ENCODE measurements at places on chromosomes 5 and 9.
A peak's percentile ranks its signal among the peaks of the same experiment; 100 is the strongest.

DNA sequence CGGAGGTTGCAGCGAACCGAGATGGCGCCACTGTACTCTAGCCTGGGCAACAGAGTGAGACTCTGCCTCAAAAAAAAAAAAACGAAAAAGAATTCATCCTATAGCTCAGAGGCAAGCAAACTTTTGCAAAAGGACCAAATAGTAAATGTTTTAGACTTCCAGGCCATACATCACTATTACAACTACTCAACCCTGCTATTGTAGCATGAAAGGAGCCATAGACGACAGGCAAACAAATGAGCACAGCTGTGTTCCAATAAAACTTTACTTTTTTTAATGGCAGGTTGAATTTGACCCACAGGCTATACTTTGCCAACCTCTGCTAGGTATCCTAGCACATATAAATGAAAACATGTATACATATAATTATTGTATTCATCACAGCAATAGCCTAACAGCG, 58.9 kb upstream of the SLC30A5 start:
- no peak for DNase-seq

- no peak for DNase-seq
These were observed 62.5 kb downstream of the GNAQ start for GRCh38 chr9:77969083-77969482.

- DNase-seq, result no peak
These were observed 51.7 kb downstream of the SH3PXD2B start for GRCh38 chr5:172402531-172403188.

DNA sequence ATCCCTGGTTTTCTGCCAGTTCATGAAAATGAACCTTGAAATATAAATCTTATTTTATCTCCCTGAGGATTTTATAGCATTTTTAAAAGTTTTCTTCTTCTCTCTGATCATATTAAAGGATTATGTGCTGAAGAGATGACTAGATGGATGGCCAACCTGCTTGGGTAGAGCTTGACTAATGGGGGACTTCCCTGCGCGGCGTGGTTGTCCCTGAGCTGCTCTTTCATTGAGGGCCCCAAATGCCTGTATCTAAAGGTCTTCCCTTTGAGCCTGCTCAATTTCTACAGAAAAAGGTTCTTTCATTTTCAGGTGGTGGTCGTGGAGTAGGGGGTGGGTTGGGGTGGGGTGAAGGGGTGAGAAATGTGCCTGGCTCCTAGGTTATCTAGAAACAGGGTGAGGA, 20.5 kb upstream of the CDKN2AIPNL start:
- peak; percentile 33 for DNase-seq

GRCh38 chr5:173524136-173524535, 92.3 kb downstream of the BOD1 start:
- DNase-seq, result no peak

- DNase-seq, result no peak
These were observed 54.2 kb downstream of the PRELID2 start for GRCh38 chr5:145780982-145781381.

DNA sequence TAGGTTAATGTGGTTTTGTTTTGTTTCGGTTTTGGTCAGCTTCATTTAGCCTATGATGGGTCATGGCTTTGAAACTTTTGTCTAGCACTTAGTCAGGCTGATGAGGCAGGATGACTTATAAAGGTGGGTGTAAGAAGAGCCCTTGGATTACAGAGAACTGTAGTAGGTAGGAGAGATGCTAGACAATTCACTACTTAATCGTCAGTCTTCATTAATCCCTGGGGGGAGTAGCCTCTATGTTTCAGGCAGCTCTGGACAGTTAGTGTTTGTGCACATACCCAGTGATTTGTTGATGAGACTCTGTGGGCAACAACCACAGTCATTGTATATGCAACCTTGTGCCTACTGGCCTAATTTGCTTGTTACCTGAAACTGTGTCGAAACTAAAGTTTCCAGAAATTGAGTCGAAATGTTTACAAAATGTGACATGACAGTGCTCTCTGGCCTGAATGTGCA, 113.3 kb downstream of the MTREX start:
- peak; percentile 46 for DNase-seq

- DNase-seq, result no peak
These were observed 41.3 kb upstream of the FOXE1 start for GRCh38 chr9:97811533-97812246.
